ENCODE measurements at places on chromosomes 13 and 19.

DNA sequence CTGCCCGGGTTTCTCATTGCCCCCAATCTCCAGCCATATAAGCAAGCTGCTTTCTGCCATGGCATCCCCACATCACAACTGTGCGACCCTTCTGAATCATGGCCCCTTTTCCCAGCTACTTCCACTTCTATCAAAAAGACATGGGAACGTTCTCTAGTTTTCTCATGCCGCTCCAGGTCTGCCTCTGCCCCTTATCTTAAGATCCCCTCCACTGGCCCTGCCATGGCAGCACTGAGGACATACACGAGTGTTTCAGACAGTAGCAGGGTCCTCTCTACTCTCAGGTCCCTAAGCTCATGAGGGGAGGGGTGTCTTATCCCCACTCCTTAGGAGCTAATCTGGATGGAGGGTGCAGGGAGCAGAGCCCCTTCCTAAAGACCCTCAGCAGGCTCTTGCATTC is 5.5 kb upstream of the AMER2 start:
- DNase-seq: no peak

DNA sequence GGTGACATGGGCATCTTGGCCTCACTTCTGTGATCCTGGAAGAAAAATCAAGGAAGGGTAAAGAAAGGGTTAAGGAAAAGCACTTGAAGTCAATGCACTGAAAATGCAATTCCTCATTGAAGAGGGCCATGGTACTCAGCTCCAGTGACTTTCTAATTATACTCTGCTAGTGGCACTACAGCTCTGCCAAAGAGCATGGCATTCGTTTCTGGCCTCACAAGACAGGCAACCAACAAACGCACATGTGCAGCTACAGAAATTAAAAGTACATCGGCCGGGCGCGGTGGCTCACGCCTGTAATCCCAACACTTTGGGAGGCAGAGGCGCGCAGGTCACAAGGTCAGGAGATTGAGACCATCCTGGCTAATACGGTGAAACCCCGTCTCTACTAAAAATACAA is 21.8 kb downstream of the SACS start:
- DNase-seq: no peak

GRCh38 chr13:42149136-42149535 is 100.7 kb downstream of the DGKH start:
- DNase-seq: no peak

DNA sequence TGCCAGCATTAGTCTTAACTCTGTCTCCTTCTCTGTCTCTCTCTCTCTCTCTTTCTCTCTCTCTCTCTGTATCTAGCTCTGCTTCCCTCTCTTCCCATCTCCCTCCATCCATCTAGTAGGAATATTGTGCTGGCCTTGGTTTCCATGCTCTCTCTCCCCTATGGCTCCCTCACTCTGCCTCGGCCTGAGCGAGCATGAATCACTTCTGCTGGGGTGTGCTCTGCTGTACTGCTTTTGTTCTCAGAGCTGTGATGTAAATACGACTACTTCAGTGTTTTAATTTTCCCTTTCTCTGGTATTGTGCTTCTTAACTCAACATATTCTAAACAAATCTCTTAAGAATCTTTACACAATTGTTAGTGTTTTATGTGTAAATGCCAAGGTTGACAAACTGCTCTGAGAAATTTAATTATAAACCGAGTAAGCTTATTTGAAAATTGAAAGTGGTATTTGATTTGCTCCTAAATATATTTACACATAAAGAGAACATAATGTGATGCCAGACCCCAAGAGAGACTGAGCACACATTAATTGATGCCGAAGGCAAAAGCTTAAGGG is 211.5 kb upstream of the KL start:
- DNase-seq: no peak

DNA sequence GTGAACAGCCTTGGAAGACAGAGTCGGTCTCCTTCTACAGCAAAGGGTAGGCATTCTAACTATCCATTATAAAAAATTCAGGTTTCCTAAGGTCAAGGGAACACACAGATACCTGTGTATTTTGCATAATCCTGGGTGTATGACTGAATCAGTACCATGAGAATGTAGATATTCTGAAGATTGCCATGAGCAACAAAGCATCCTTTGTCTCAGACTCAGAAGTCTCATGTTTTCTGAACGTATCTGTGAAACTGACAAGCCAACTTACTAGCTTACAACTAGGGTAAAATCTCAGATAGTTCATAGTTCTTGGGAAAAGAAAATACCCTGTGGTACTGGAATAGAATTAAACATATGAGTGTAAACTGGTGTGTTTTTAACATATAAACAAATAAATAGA is 6.5 kb downstream of the ZNF566 start:
- no peak for DNase-seq

DNA sequence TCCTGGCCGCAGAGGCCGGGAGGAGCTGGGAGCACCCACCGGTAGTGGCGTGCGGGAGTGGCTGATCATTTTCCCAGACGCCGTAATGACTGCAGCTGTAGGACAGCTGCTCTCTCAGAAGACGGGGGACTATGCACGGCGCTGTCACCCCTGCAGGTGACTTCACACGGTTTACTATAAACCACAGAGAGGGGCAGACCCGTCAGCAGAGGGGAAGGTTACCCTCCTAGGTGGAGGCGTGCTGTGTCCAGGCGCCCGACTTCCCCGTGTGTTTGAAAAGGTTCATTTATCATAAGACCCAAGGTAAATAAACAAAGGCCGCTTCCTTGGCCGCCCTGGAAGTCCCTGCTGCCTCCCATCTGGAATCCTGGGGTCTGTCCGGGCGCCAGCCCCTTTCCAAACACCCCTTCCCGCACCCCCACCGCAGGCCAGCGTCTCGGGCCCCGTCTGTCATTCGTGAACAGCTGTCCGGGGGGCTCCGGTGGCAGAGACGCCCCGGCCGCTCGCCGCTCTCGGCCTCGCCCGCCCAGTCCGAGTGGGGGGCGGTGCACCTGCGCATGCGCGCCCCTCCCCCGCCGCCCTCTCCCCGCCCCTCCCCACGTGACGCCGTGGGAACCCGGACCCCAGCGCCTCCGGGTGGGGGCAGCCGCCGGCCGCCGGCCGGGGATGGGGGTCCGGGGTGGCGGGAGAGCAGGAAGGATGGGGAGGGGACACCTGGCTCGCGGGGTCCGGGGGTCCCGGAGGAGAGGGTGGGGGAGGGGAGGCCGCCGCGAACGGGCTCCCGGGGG is 915 bp downstream of the SHC2 start:
- DNase-seq: no peak

GRCh38 chr13:80363890-80364503 is 23.1 kb upstream of the SPRY2 start:
- peak; percentile 33 for DNase-seq

DNA sequence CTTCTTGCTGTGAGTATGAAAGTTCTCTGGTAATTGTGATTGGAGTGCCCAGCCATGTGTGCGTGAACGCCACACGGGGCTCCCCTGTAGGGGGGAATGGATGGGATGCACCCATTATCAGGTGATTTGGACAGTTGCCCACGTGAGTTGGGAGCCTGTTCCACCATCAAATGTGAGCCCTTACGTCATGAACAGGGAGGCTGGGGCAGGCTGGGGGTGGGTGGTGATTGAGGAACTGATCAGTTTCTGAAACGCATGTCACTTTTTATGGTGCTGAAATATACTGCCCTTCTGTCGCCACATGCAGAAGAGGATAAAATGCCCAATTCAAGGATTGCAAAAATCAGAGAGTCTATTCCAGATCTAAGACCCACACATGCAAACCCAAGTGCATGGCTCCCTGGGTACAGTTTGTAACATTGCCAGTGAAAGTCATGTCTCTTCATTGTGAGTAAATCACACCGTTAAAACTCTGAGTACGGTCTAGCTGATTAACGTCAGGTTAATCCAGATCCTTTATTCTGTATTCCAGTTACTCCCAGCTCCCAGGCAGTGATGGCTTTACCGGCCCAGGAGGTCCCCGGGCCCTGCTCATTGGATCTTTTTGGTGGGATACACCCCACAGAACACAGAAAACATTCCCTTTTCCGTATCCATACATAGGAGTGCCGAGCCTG is 90.2 kb downstream of the RAB20 start:
- no peak for DNase-seq

GRCh38 chr13:80547885-80548825 is 207.2 kb upstream of the SPRY2 start:
- no peak for DNase-seq

DNA sequence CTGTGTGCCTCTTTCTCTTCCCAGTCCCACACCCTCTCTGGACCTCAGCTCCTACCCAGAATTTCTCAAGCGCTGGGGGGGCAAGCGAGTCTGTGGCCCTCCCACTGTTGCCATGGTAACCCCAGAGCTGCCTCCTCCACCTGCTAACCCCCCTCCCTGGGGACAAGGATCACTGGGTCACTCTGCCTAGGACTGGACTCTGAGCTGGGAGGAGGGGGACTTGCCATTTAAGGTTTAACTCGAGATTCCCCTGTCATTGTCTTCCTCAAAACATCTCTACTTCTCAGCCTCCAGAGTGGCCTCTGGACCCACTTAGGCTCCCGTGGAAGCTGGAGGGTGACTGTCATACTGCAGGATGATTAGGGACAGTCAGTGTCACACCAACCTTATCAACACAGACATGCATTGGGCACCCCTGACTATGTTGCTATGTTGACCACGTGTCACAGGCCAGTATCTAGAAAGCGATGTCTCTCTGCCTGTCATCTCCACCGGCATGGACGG is 2.2 kb downstream of the PALM3 start:
- no peak for DNase-seq

DNA sequence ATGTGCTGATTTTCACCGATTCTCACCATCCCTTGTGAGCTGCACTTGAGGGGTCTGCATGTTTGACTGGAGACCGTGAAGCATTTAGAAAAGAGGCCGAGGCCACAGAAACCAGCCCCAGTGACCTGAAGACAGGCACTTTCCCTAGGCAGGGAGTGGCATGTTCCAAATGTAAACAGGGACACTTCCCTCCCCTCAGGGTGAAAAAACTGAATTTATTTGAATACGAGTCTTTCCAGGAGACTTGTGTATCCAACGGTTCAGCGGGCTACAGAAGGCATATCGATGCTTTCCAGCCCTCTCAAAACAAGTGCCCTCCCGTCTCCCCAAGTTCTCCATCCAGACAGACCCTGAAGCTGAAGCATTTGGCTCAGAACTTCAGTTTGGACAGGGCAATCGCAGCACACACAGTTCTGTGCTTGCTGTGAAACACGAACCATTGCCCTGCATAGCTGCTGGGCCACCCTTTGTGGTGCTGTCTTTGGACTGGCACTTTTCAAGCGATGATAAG is 106.1 kb downstream of the ZIC5 start:
- no peak for DNase-seq

DNA sequence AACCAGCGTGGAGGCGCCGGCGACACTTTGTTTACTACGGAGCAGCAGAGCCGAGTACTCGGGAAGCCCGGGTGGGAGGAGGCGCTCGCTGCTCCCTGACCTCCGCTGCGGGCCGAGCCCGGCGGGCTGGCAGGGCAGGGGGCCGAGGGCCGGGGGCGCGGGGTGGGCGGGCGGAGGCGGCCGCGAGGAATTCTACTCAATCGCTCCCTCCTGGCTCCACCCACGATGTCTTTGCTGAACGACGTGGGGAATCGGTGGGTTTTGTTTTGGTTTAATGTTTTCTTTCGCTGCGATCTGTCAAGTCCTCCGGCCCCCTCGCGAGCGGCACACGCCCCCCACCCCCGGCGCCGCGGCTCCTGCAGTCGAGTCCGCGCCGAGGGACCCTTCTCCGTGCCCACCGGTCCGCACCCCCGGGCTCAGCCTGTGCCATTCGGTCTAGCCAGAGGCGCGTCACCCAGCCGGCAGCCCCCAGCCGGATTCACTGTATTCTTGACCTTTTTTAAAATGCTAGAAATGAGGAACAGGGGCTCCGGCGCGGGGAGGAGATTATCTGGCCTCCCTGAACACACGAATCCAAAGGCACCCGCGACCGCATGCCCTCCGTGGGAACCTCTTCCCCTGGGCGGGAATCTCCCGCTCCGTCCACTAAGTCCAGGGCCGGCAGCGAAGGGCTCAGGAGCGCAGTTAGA is 636 bp upstream of the FOXO1 start:
- no peak for DNase-seq
